ENCODE measurements at places on chromosomes 6 and 20. TPM values are rescaled to one million over a fixed set of nuclear protein-coding genes. Genes with fewer than 3 reads are reported as not detected.

MYLK2 gene
- 0.66 TPM for total RNA-seq

RSPH4A gene
- 0.19 TPM for total RNA-seq

SLC22A2 gene
- total RNA-seq: not detected

MEP1A gene
- total RNA-seq: not detected

AGER gene
- 1.3 TPM for total RNA-seq

EYA4 gene
- total RNA-seq: 10.0 TPM

TINAG gene
- total RNA-seq: not detected

TPBG gene
- 37.2 TPM for total RNA-seq

CHD6 gene
- total RNA-seq: 4.9 TPM

PAX1 gene
- total RNA-seq: not detected

CCHCR1 gene
- total RNA-seq: 6.6 TPM

LGSN gene
- total RNA-seq: 2.3 TPM

EMILIN3 gene
- 0.39 TPM for total RNA-seq
